ENCODE measurements at places on chromosomes 2 and 18.
A peak's percentile ranks its signal among the peaks of the same experiment; 100 is the strongest.

- no peak for DNase-seq
These were observed 414.3 kb upstream of the RGPD4 start for GRCh38 chr2:107412209-107412904.

DNA sequence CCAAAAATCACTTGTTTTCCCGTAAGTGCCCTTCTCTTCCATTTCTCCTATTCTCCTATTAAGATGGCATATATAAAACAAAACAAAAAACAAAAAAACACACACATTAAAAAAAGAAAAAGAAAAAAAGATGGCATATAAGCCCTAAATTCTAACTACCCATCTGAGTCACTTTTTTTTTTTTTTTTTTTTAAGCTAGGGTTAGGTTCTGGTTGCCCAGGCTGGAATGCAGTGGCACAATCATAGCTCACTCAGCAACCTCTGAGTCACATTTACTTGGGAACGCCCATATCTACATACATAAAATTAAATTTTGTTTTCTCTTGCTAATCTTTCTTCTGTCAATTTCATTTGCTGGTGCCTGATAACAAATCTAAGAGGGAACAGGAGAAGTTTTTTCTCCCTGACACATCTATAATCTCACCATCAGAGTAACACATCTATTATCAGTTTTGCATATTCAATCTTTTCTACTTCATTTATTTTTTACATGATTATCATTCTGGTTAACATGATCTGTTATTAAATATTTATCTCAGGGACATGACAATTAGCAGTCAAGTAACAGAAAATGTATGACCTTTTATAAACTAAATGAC, 52.1 kb downstream of the EEF1B2 start:
- DNase-seq, result no peak

DNA sequence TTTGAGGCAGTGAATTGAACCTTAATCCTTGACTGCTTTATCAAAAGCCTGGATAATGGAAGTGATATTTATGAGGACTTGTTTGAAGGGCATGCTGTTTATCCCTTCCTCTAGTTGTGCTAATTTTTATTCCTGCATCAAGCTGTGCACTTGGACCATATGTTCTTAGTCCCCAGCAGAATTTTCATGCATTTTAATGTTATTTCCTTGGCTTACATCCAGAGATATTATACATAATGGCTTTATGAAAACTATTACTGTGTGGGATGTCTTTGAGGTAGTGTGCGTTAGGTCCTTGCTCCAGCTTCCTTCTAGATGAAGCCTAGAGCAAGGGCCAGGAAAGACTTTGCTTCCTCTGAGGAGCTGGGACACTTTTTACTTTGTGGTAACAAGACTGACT, 378.4 kb downstream of the LPIN1 start:
- DNase-seq, result no peak

DNA sequence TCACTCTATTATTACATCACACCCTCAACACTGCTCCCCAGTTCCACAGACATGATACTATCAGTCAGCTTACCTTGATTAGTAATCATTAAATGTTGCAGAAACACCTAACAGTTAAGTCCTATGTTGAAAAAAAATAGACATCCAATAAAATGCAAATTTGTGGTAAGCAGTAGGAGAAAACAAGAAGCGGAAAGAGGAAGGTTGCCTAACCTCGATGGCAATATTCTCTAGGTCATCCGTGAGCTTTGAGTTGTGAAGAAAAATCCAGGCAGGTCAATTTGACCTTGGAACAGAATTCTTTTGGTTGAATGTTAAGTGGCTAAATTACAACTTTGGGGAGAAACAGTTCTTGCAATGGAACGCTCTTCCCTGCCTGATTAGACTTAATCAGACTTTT, 264.4 kb downstream of the AFF3 start:
- DNase-seq, result no peak

DNA sequence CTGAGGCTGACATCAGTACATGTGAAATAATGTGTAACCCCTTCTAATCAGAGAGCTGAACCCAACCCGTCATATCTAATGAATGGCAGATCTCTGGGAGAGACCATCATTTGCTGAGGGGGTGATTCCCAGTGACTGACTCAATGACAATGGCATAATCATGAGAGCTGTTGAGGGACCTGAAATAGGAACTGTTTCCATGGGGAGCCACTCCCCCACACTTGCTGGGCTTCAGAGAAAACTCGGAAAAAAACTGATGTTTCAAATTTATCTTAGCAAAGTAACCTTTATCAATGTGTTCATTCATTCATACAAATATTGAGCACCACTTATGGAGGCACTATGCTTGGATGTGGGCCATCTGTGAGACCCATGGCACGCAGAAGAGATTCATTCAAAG, 93.4 kb upstream of the ZBTB14 start:
- peak; percentile 19 for DNase-seq

All from OCI-M1 (cell line).